ENCODE measurements at places on chromosomes 5 and 9.

DNA sequence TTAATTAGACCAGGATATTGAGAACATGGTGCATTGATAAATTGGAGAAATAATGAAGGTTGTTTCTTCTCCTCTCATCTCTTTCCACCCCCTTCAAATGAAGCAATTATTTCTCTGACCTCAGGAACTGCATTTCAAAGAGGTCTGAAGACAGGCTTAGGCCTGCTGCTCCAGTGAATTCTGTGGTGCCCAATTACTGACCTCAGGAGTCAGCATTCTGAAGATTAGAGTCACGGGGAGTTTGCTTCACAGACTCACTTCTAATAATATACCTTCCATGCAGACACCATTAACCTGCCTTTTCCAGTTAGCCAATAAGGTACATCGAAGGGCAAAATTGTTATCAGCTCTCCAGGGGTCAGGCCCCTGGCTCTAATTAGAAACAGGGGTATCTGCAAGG lies 270.9 kb downstream of the GAS1 start:
- no peak for DNase-seq

DNA sequence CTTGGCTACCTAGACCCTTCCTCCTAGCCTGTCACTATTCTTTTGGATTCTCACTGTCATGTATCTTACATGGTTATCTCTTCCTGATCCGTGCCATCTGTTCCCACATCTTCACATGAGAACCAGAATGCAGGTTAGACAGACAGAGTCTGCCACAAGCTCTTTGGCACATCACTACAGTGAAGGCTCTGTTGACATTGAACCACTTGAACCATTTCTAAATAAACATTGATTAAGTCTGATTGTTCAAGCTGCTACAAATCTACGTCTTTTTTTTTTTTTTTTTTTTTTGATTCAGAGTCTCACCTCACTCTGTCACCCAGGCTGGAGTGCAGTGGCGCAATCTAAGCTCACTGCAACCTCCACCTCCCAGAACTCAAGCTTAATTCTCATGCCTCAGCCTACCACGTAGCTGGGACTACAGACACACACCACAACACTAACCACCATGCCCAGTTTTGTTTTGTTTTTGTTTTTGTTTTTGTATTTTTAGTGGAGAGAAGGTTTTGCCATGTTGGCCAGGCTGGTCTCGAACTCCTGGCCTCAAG lies 85.1 kb upstream of the LRRTM2 start:
- DNase-seq = no peak

DNA sequence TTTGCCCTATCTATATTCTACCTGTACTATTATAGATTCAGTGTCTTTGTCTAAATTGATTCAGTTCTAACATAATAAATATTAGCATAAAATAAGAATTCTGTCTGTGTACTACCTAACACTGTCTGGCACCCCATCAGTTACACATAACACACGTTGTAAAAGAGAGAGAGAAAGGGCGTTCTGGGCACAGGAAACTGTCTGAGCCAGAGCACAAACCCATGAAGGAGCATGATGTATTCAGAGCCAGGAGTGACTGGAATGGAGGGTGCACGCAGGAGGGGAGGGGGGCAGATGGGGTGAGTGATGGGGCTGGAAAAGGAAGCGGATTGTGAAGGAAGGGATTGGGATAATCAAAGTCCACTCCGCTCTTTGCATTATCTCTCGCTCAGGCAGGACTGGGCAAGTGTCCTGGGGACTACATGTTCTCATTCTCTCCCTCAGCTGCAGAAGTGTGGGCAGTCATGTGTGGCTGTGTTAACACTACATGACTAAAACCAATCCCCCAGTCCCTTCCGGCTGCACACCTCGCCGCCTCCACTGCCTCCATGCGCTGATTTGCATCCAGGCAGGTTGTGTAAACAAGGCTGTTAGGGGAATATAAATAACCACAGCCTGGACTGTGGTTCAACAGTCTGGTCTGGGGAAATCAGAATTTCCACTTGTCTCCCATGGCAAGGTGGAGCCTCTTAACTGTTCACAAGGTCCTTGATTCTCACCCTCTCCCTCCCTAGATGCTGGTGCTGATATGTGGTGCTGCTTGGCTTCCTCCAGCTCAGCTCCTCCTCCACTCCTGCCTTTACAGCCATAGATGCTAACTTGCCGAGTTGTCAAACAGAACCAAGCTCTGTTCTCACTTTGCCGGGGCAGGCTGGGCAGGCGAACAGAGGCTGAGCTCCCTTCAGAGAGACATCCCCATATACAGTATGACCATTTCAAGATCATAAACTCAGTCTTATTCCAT lies 367.5 kb upstream of the BRINP1 start:
- no peak for DNase-seq

DNA sequence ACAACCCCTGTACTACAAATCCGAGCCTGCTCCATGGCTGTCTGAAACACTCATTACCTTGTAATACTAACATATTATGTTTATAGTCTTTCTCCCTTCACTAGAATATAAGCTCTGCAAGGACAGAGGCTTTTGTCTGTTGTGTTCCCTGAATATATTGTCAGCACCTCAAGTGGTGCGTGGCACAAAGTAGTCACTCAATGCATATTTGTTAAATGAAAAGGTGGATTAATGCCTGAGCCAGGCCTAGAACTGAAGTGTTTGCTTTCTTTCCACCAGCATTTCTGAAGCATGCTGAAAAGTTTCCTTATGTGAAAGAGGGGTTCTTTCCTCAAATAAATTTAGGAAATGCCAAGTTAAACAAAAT lies 36.3 kb downstream of the ELL2 start:
- DNase-seq = no peak

DNA sequence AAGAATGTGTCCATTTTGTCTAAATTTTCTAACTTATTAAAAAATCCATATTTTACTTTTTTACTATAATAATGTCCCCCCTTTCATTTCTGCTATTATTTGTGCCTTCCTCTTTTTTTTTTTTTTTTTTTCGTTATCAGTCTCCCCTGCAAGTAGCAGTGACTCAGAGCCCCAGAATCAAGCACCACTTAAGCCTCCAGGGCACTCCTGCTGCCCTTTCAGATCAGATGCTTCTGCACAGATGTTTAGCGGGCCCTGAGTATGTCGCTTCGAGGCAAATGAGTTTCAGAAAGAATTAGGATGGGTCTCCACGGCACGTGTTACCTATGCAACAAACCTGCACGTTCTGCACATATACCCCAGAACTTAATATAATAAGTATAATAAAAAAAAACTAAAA lies 11.7 kb downstream of the MED7 start:
- DNase-seq = no peak

DNA sequence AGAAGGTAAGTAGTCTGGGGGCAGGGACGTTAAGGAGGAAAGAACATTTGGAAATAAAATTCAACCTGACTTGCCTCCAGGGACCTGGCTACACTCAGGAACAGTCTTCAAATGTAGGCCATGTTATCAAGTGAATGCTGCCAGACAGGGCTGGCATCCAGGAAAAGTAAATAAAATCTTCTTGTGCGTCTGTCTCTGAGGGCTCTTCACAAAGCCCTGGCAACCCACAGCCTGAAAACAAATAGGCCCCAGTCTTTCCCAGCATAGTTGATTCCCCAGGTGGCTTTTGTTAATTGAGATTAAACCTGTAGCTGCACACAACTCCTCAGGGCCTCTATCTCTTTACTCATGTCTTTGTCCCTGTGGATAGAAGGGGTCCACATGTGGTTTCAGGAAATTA lies 55.4 kb downstream of the STK32A start:
- no peak for DNase-seq

DNA sequence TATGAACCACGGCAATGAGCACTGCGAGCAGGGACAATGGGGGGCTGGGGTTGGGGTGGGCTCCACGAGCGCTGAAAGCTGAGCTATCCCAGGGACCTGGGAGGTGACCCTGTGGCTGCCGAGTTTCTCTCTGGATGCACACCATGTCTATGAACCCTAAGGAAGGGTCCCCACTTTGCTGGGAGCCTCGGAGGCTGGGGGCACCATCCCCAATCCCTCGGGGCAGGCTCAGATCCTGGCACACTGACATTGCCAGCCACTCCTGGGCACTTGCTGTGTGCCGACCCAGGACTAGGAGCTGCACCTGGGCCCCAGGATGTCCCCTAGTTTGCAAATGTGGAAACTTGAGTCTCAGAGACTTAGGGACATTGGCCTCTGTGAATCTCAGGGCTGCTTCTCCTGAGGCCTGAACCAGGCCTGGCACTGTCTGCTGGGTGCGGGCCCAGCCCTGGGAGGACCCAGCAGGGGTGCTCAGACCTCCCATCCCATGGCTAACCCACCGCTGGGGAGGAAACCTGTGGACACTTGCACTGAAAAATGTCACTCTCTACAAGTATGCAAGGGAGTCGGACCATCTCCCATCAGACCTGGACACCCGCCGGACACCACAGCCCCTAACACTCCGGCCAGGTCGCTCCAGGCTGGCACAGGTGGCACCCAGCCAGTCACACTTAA lies 13.0 kb upstream of the CAMSAP1 start:
- no peak for DNase-seq

DNA sequence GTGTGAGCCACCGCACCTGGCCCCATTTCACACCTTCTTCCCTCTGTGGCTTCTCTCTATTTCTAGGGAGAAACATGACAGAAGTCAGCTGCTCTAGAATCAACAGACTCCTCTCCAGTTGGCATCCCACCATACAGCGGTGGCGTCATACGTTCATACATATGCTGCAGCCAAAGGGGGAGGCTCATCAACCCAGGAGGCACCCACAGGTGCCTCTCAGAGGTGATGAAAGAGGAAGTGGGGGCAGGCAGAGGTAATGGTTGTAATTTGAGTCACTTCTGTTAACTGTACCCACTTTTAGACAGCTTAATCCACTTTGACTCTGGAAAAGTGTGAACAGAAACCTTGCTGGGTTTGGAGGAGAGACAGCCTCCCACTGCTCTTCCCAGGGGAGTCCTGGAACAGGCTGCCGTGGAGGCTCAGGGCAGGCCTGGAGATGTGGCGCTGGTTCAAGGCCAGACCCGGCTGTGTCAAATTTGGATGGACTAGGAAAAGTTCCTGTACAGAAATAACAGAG lies 47.3 kb upstream of the SUB1 start:
- DNase-seq = no peak

DNA sequence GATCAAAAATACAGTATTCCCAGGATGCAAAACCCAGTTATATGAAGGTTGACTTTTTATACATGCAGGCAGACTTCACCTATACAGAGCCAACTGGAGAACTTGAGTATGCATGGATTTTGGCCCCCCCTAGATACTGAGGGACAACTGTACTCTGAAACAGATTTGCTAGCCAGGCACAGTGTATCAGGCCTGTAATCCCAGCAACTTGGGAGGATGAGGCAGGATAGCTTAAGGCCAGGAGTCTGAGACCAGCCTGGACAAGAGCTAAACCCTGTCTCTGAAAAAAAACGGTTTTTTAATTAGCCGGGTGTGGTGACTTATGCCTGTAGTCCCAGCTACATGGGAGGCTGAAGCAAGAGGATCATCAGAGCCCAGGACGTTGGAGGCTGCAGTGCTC lies 21.9 kb downstream of the PTBP3 start:
- no peak for DNase-seq

DNA sequence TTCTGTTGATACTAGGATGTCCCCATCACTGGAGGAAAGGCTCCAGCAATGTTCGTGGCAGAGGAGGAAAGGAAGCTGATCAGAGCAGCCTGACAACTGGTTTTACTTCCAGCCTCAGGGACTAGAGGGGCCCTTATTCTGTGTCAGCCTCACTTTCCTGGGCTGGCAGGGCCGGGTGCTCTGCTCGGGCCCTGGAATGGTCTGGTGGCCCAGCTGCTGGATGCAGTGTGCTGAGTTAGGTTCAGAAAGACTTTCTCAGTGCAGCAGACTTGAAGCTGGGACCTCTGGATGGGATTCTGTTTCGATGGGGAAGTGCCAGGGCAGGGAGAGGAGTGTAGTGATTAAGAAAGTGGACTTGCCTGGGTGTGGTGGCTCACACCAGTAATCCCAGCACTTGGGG lies 81.0 kb downstream of the MACROH2A1 start:
- no peak for DNase-seq

- DNase-seq = no peak
Observed at GRCh38 chr5:81696418-81697397, 54.2 kb downstream of the SSBP2 start.

- no peak for DNase-seq
Observed at GRCh38 chr9:6506571-6506970, 93.6 kb downstream of the UHRF2 start.

DNA sequence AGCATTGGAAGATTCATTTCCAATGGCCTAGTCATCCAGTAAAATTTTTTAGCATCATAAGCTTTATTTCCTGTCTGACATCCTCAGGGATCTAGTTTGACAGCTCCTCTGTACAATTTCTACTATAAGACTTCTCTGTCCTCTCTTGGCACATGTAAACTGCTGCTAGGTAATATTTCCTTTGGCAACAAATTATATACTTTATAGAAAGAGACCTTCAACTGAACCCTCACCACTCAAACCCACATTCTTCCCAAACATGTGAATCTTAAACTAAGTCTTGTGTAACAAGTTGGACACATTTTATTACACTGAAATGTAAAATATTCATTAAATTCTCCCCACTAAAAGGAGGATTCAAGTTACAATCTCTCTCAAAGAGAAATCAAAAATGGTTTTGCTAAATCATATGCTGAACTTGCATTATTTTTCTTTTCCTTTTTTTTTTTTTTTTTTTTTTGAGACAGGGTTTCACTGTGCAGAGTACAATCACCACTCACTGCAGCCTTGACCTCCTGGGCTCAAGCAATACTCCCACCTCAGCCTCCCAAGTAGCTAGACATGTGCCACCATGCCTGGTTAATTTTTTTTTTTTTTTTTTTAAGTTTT lies 36.9 kb downstream of the SCAI start:
- no peak for DNase-seq

DNA sequence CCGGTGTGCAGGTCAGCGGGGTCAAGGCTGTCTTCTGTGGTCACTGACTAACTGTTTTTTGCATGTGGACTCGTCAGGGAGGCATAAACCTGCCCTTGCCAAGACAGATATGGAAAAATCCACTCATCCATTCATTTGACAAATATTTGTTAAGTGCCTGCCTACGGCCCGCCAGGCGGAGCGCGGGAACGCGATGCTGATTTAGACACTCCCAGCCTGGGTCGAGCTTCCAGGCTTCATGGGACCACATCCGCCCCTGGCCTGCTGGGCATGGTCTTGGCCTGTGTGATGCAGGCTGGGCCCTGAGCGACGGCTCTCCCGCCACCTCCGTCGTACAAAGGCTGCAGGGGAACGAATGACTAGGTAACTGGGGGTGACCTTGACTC lies 18.1 kb downstream of the MYMK start:
- peak; percentile 54 for DNase-seq

DNA sequence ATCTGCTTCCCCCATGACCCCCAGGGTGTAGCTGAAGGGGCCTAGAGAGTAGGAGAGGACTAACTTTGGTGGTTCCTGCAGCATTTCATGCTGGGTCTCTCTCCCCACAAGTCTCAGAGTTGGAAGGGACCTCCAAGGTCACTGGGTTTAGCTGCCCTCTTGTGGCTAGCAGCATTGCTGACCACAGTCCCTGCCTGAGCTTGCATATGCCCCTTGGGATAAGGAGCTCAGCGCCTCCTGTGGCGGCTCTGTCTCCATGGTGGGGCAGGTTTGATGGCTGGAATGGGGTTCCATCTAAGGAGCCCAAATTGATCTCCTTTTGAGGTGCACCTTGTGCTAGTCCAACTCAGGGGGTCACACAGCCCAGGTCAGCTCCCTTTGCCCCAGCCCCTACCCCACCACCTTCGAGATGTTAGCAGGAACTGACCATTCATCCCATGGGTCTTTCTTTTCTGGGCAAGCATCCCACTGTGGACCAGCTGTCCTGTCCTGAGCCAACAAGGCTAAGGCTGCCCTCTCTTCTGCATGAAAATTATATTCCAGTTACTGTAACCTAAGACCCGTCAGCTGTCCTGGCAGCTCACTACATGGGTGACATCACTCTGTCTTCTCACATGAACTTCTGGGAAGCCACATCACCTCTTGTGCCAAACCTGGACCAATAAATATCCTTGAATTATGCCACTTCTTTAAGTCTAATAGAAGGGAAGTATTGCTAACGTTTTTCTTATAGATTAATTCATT lies 196.2 kb downstream of the HSPA4 start:
- DNase-seq = no peak
